ENCODE measurements at places on chromosomes 3 and 15.

DNA sequence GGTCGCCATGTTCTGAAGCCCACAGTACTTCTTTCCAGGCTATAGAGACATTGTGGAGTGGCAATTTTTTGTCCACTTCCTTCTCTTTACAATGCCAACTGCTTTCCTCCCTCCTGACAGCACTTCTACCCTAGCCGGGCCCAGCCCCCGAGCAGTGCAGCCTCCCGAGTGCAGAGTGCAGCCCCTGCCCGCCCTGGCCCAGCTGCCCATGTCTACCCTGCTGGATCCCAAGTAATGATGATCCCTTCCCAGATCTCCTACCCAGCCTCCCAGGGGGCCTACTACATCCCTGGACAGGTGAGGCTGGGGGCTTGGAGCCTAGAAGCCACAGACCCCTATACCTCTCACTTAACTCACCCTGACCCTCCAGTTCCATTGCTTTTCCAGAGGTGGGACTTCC, 2.8 kb downstream of the EIF4G1 start:
- no peak for DNase-seq

DNA sequence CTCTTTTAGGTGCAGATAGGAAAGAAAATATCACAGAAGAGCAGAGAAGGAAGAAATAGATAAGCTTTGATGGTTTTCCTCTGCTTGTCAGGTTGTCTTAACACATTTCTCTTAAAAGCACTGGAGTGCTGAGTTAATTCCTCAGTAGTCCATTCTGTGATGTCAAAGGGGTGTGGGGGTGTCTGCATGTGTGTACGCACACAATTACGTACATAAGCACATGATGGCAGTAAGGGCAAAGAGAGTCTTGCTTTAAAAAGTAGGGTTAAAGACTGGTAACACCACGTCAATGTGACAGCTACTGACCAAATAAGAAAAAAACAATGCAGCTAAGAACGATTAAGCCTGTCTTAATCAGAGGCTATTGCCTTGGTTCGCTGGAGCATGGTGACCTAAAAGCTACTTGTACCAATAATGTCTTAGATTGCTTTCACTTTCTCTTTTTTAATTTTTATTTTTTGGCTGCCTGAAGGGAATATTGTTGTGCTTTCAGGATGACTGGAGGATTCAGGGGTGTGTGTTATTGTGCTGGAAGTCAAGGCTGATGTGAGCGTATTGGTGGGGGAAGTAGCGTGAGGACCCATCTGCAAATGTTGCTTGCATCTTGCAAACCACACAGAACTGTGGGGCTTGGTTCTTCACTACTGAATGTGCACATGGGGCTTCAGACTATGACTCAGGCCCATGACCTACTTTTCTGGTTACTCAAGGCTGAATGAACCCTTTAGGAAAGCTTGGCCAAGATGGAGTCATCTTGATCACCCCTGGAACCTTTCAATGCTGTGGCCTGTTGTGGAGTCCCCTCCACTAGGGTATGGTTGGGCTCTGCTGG, 417.8 kb upstream of the TPM1 start:
- DNase-seq: no peak

- no peak for DNase-seq
These were observed 131.4 kb upstream of the UBE2E2 start for GRCh38 chr3:23071758-23072157.

GRCh38 chr15:99671926-99672635, 61.2 kb downstream of the LYSMD4 start:
- DNase-seq: no peak

DNA sequence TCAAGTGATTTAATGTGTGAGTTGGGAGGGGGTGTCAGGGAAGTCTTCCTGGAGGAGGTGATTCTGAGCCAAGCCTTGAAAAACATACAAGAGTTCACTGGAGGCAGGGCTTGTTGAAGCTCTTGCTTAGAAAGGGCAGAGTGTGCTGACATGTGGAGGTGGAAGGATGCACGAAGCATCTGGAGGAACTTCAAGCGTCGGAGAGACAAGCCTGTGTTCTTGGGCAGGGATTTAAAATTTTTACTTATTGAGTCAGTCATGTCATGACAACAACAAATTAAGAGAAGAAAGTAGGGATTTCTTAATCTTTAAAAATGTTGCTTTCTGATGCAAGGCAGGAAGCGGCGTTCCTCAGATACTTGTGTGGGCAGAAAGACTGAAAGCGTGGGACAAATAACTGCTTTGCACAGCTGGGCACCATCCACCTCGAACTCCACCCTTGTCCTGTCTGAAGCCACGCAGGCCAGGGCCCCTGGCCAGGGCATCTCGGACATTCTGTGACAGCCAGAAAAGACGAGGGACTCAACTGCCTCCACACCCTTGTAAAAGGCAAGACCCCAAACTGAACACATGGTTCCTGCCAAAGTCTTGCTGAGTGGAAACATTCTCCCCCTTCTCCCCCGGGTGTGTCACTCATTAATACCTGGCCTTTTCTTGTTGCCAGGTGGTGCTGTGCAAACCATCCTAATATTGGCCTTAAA, 6.9 kb upstream of the IL16 start:
- DNase-seq: no peak

- DNase-seq: no peak
These were observed 461 bp downstream of the COPB2 start for GRCh38 chr3:139388821-139389551.

- peak; percentile 82 for DNase-seq
These were observed 6.2 kb upstream of the ATP13A4 start for GRCh38 chr3:193560870-193561269.

DNA sequence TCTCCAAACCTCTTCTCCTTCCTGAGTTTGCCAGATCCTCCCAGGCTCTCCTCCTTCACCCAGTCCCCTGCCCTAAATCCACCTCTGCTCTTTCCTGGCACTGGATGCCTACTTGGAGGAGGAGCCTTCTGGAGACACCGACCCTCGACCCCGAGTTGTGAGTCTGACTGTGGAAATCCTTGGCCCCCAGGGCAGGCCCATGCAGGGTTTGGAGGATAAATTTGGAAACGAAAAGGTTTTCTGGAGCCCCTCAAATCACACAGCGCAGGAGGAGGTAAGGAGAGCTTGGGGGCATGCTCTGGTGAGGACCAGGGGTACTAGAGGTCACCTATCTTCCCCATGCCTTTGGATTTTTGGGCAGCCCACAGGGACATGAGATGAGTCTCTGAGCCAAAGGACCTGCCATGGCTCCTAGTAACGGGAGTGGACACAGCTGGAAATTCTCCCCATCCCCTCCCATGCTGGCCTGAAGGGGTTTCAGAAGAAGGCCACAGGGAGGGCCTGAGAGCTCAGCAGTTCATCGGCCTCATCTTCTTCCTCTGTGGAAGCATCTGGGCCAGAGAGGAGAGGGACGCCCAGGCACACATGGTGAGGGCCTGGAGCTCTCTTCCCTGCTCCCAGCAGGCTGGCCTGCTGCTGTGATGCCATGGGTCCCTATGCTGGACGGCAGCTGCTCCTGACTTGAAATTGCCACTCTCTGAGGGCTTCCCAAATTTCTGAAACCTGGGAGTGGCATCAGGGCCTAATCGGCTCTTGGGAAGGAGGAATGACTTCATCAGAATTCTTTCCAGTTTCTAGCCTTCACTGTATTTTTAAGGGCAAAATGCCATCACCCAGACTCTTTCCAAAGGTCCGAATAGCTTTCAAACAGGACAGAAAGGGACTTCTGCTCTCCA, 68.6 kb upstream of the ITGA11 start:
- no peak for DNase-seq

- DNase-seq: no peak
These were observed 26.9 kb upstream of the GOLGA8B start for GRCh38 chr15:34610354-34610753.

- DNase-seq: no peak
These were observed 784.0 kb downstream of the ZPLD1 start for GRCh38 chr3:103218793-103219192.

DNA sequence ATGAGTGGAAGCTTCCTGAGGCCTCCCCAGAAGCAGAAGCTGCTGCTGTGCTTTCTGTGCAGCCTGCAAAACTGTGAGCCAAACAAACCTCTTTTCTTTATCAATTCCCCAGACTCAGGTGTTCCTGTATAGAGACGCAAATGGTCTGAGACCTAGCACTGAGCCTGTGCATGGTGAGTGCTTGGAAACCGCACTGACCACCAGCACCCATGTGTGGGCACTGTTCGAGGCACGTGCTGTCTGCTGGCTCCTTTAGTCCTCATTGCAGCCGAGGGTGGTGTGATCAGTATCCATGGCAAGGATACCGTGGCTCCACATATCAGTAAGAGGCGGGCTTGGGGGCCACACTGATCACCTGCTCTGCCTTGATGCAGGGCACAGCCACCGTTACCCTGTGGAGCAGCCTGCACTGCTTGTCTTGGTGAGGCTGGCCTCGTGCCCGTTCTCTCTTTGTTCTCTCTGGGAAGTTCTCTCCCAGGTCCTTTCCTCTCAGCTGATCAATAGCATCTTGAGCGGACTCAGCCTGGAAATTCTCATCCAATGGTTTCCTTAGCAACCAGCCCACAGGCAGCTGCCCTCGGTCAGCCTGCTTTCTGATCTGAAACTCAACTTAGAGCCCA, 101.0 kb downstream of the PLXNA1 start:
- peak; percentile 25 for DNase-seq

DNA sequence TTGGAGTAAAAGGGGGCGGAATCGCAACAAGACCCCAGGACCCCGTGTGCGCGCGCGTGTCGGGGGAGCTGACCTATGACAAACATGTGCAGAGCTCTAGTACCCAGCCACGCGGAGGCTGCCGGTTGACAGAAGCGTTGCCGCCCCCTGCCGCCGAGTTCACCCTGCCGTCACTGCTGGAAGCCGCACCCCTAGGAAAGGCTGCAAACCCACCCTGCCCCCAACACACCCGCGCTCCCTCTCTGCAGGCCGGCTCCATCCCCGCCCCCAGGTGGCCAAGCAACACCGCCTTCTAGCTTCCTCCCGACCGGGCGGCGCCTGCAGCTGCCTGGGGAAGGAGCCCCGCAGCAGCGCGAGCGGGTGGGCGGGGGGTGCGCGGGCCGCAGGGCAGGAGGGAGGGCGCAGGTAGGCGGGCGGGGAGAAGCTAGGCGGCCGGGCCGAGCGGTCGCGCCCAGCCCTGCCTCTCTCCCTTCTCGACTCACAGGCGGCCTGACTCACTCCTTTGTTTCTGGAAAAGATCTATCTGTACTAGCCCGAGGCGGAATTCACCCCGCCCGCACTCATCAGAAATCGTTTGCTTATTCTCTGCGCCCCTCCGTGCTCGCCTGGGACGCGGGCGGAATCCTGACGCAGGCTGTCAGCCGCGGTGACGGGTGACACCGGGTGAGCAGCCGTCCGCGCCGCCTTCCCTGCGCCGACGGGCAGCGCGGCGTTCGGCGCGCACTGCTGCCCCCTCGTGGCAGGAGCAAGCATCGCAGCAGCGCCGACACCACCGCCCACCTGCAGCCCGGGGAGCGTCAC, 160.8 kb downstream of the GAP43 start:
- DNase-seq: peak; percentile 96

DNA sequence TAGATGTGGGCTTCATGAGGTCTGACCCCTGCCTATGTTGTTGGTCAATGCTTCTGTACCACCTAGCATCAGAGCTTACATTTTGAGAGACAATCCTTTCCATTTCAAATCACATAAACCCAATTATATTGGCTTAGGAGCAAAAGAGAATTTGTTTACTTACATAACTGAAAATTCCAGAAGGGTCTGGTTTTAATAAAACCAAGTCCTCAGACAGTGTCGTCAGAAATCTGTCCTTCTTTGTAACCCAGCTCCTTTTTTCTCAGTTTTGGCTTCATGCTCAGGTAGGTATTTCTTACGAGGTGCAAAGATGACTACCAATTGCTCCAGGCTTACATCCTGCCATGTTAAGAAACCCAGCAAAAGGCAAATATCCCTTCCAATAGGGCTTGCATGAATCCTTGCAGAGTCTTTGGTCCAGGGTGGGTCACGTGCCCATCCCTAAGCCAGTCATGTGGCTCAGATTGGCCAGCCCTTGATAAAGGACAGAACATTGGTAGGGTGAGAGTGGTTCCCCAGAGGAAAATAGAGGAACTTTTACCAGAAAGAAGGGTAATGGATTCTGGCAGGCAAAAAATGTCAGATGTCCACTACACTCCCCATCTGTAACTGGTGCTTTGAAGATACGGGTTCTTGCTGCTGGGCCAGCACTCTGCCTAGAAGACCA, 50.2 kb upstream of the VILL start:
- DNase-seq: no peak

DNA sequence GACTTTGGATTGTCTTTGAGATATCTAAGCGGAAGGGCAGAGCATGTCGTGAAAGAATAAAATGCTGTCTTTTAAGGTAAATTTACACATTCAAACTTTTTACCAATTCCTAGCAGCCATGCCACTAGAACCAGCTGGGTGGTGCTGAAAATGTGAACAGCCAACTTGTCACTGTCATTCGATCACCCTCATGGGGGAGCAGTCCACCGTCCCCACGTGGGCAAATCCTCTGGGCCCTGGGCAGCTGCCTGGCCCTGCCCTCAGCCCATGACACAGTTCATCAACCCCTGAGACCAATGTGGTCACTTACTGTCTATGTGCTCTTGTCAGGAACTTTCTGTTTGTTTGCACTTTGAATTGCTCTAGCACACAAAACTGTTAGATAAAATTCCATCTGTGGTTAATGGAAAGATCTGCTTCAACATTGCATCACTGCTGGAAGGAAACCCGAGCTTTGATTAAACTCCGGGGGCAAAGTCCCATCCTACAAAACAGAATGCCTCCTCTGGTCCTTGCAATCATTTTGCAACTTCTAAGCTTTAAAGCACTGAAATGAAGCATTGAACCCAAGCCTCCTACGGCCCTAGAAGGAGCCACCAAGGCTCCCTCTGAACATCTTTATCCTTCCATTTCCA, 50.1 kb downstream of the PCSK6 start:
- DNase-seq: no peak

DNA sequence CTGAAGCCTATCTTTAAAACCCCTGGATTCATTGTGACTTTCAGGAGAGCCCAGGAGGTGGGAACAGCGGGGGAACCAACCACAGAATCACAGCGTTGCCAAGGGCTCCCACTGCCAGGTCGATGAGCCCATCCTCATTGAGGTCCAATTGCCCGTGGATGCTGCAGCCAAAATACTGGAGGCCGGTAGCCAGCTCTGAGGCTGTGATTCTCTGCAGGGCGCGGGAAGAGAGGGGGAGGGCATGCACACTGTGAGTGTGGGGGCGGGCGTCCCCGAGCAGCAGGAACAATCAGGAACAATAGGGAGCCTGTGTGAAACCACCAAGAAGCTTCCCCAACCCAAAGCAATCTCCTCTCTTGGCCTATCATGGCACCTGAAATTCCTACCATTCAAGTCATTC, 53.4 kb downstream of the FEM1B start:
- no peak for DNase-seq

- DNase-seq: no peak
These were observed 42.2 kb downstream of the DAPK2 start for GRCh38 chr15:64004056-64004455.

GRCh38 chr3:175411405-175411804, 552.3 kb downstream of the NAALADL2 start:
- no peak for DNase-seq
